ENCODE measurements at places on chromosomes 2 and 18. TPM values are rescaled to one million over a fixed set of nuclear protein-coding genes. Genes with fewer than 3 reads are reported as not detected.

TUBA4B gene
- total RNA-seq, result not detected

ZNF521 gene
- 20.7 TPM for total RNA-seq

MYCN gene
- 0.07 TPM for total RNA-seq

FAM237A gene
- not detected for total RNA-seq

ARHGEF33 gene
- total RNA-seq, result 0.43 TPM

TNFRSF11A gene
- 3.8 TPM for total RNA-seq

AQP12B gene
- total RNA-seq, result not detected

PIEZO2 gene
- total RNA-seq, result 5.3 TPM

WIPF1 gene
- total RNA-seq, result 16.9 TPM

SOCS6 gene
- total RNA-seq, result 42.7 TPM

RPE gene
- total RNA-seq, result 88.4 TPM

FBXO36 gene
- total RNA-seq, result 2.9 TPM

SERPINB11 gene
- total RNA-seq, result not detected

LIMS2 gene
- total RNA-seq, result 8.3 TPM

CPLX4 gene
- not detected for total RNA-seq

NOL4 gene
- not detected for total RNA-seq

STRN gene
- total RNA-seq, result 22.3 TPM

PAIP2B gene
- 0.65 TPM for total RNA-seq

NYAP2 gene
- total RNA-seq, result not detected

PARD3B gene
- total RNA-seq, result 13.6 TPM

MPHOSPH10 gene
- 15.2 TPM for total RNA-seq

PSMA8 gene
- not detected for total RNA-seq

ARHGAP28 gene
- 0.03 TPM for total RNA-seq

SERPINB12 gene
- total RNA-seq, result not detected

SIX2 gene
- total RNA-seq, result 6.2 TPM

STPG4 gene
- total RNA-seq, result 0.20 TPM

OR6B2 gene
- total RNA-seq, result not detected
